Aorta (tissue), 5 donors: ENCODE measurements at places on chromosomes 7 and 10. TPM values are rescaled to one million over a fixed set of nuclear protein-coding genes. Genes with fewer than 3 reads are reported as not detected.

Gene BLVRA
- total RNA-seq = 61.0 TPM

DNA sequence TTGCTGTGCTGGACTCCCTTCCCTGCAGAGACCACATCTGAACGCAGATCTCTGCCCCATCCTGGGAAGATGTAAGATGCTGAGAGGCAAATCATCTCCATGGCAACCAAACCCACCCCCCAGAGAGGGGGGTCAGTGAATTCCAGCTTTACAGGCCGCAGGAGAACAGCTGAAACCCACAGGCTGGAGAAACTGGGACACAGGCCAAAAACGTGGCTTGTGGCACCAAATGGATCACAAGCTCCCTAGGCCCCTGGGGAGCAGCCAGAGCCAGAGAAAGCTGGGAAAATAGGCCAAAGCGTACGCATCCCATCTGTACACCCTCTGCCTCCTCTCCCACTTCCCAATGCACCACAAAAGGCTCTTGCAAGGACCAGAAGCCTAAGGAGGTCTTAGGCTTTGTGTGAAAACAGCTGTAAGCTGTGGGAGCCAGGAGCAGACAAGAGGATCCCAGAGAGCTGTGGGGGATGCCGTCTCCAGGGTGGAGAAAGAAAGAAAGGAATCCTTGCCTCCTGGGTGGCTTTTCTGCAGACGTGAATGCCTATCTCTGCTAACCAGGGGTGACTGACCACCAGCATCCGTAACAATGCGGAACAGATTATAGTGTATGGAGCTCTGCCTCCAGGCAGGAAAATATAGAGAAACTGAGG lies 59.5 kb downstream of the TMEM130 start:
- DNase-seq = peak; percentile 79

GRCh38 chr7:75979759-75980429 lies 14.5 kb downstream of the TMEM120A start:
- DNase-seq = no peak

DNA sequence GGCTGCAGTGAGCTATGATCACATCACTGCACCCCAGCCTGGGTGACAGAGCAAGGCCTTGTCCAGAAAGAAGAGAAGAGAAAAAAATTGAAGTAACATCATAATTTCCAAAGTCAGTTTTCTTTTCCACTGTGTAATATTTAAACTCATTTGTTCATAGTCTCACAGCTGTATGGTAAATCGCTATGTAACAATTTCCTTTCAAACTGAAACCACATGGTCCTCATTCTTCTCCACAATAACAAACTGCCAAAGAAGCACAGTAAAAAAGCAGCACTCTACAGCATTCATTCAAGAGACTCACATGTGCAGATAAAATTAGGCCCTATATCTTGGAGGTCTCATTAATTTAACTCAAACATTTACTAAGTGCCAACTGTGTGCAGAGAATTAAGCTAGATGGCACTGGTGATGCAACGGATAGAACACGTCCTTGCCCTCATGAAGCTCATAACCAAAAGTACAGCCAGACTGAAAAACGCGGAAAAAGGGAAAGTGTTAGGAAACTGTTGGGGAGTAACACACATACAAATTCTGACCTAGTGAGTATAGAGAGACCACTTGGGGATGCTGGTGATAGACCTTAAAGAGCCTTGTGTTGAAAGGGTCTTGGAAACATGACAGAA lies 174.0 kb upstream of the KCTD7 start:
- no peak for DNase-seq

DNA sequence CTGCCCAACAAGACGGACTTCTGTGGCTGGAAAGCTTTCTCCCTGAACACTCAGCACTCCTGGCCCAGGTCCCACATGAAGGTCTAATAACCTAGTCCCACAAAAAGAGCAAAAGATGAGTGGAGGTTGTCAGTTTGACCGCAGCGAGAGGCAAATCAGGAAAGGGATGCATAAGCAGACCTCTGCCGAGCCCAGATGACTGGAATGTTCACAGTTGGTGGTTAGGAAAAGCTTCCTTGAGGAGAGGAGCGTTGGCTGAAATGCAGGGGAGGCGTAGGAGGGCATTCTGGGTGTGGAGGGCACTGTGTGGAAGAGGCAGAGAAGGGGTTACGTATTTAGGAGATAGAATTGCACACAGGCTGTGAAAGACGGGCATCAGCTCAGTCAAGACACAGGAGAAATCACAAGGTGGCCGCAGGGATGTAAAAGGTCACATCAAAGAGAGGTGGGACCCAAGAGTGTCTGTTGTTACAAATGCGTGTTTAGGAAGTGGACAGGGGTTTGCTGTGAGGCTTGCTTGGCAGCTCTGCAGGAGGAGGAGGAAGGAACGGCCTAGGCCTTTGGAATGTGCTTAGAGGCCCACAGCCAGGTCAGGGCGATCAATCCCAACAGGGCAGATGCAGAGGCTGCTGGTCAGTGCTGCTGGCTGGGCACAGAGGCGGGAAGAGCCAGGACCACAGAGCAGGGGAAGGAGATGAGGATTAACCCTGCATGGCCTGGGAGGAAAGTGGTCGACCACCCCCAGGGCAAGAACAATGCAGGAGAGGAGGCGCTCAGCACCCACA lies 133.5 kb downstream of the VIPR2 start:
- DNase-seq = no peak

DNA sequence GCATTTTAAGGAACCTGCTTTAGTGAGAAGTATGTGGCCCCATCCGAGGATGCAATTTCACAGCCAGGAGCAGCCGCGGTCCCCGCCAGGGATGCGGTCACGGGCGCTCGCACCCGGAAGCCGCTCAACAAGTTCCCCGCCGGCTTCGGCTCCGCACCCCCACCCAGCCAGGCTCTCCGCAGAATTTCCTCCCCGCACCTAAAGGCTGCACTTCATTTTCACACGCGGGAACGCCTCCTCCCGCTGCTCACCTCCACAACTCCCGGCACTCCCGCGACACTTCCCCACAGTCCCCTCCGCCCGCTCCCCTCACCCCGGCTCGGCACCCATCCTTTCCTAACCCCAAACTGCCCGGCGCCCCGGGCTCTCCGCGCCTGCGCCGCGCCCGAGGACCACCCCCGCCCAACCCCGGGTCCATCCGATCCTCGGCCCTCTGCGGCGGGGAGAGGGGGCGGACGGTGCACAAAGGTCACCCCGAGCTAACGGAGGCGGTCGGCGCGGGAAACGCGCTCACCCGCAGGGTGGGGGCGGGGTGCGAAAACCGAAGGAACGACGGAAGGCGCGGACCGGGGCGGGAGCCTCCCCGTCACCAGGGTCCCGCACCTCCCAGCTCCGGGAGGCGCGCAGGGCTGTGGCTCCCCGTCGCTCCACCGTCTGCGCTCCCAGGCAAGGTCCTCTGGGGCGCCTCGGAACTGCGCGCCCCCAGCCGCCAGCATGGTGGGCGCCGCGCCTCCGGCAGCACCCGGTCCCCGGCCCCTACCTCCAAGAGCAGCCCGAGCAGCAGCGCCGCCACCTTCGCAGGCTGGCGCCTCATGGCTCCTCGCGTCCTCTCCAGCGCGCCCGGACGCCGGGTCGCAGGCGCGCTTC lies 558 bp downstream of the VOPP1 start:
- peak; percentile 78 for DNase-seq

- DNase-seq = no peak
These were observed 6.8 kb upstream of the NAT16 start for GRCh38 chr7:101186844-101187428.

GRCh38 chr10:65042496-65042895 lies 1521.3 kb downstream of the REEP3 start:
- DNase-seq = no peak
